ENCODE measurements at places on chromosomes 16 and 17.
A peak's percentile ranks its signal among the peaks of the same experiment; 100 is the strongest.

DNA sequence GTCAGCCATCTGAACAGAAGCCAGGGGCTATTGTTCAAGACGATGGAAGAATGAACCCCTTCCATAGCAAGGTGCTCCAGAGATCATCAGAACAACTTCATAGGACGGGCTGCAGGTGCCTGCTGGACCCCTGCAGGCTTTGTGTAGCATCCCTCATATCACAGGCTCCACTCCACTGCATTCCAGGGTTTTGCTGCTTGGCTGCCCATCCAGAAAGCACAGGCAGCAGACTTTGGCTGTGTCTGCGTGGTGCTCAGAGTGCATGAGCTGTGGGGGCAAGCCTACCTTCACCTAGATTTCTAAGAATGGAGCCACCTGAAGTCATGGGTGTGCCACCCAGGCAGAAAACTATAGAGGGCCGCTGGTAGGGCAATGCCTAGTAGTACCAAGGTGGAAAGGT, 93.9 kb upstream of the NLRP1 start:
- DNase-seq, result no peak

- DNase-seq, result no peak
Measured at GRCh38 chr16:56967733-56968132, 6.0 kb downstream of the CETP start.

DNA sequence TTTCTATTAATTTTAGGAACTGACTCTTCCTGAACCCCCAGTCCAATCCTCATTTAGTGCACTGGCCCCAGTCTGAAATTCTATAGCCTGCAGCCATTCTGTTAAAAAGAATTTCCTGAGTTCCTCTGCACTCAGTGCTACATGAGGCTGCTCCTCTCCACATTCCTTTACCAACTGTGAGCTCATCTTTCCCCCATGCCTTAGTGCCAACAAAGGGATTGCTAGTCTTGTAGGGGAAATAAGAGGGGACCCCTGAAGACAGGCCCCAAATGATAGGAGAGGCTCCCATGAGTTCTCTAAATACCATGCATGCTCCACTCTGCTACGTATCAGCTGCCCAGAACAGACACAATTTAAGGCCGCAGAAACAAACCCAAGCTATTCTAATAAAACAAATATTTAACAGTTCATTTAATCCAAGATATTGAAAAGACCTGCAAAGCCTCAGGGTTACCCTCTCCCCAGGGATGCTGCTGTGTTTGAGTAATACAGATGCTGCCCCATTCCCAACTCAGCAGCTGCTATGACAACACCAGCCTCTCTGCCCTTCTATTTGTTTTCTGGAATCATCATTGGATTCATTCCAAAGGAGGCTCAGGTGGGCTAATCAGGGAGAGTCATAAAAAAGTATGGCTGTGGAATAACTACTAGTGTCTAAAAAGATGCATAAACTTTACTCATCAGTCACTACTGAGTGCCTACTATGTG, 228.5 kb downstream of the TOX3 start:
- no peak for DNase-seq

- no peak for DNase-seq
Measured at GRCh38 chr17:17985153-17985552, 12.5 kb downstream of the DRC3 start.

GRCh38 chr16:88194397-88195268, 188.1 kb upstream of the ZNF469 start:
- DNase-seq, result no peak

DNA sequence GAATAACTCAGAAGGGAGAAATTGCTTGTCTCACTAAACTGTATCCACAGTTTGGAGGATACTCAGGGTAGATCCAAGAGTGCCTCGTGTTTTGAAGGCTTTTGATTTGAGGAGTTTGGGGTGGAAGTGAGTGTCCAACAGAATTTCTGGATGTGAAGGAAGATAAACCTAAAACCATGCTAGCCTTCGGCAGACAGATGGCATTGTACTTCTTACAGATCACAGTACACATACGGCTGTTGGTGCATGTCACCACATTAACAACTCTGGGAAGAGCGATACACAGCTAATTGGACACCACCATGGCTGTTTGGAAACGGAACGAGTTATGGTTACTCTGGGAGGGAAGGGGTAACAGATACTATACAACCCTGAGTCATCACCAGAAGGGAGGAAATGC, 420.4 kb downstream of the GRIN2A start:
- no peak for DNase-seq

DNA sequence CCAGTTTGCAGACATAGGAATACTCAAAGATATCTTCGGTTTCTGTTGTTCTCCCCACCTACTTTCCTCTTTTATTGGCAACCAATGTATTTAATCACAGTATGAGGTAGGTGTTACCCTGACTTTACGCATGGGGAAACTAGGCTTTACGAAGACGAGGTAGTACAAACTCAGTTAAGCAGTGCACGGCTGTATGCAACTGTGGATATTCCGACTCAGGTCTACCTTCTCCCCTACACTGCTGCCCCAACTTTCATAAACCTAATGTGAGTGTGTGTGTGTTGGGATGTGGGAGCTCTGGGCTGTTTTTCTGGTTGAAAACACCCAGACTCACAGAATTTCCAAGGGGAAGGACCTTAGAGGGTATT, 1.2 kb upstream of the GPT2 start:
- DNase-seq, result no peak

- no peak for DNase-seq
Measured at GRCh38 chr17:76050538-76051467, 21.5 kb downstream of the SRP68 start.

- no peak for DNase-seq
Measured at GRCh38 chr17:75326226-75326848, 37.1 kb upstream of the SLC25A19 start.

- no peak for DNase-seq
Measured at GRCh38 chr17:42679492-42680330, 1.9 kb downstream of the CCR10 start.

DNA sequence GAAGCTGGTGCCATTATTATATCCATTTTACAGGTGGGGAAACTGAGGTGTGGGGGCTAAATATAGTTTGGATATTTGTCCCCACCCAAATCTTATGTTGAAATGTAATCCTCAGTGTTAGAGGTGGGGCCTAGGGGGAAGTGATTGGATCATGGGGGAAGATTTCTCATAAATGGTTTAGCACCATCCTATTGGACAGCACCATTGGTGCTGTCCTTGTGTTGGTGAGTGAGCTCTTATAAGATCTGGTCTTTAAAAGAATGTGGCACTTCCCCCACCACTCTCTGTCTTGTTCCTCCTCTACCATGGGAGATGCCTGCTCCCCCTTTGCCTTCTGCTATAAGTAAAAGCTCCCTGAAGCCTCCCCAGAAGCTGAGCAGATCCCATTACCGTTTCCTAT, 119.8 kb upstream of the SEC14L1 start:
- DNase-seq, result no peak

- no peak for DNase-seq
Measured at GRCh38 chr16:61900482-61900881, 135.8 kb downstream of the CDH8 start.

- peak; percentile 85 for DNase-seq
Measured at GRCh38 chr17:82400830-82401229, 17.3 kb upstream of the HEXD start.

- DNase-seq, result no peak
Measured at GRCh38 chr17:72635034-72635635, 457.4 kb downstream of the SLC39A11 start.

DNA sequence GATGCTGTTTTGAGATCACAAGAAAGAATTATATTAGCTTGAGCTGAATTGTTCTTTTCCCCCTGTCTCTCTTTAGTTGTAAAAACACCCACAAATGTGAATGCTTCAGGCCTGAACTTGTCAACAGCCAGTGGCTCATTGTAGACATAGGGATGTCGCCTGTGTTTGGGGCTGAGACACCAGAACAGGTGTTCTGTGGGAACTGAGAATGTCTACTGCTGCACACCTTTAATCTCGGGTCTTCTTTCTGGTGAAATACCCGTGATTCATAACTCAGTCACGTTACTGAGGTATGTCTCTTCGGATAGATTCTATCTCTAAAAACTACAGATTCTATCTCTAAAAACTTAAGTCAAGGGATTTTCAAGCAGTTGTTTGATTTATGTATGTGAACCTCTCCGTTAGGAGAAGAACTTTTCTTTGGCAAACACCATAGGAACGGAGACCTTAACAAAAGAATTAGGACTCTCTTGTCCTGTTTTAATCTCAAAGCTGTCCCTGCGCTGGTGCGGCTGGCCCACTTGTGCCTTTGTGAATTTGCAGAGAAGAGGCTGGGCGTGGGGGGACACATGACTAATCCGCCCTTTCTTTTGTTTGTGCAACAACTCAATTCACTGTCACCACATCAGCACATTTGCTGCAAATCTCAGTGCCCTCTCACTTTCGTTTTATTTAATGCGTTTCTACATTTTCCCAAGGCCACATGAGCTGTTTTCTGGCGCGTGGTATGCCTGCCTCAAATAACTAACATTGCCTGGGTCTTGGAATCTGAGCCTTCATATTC, 643.0 kb downstream of the MAF start:
- no peak for DNase-seq

GRCh38 chr16:80163339-80163738, 377.5 kb upstream of the DYNLRB2 start:
- no peak for DNase-seq

GRCh38 chr17:62674363-62674739, 46.9 kb downstream of the MRC2 start:
- DNase-seq, result no peak

- no peak for DNase-seq
Measured at GRCh38 chr17:78946631-78947030, 21.4 kb upstream of the TIMP2 start.

GRCh38 chr17:65364438-65364837, 197.0 kb downstream of the AXIN2 start:
- DNase-seq, result no peak

GRCh38 chr17:42843358-42843934, 934 bp upstream of the AOC2 start:
- no peak for DNase-seq

DNA sequence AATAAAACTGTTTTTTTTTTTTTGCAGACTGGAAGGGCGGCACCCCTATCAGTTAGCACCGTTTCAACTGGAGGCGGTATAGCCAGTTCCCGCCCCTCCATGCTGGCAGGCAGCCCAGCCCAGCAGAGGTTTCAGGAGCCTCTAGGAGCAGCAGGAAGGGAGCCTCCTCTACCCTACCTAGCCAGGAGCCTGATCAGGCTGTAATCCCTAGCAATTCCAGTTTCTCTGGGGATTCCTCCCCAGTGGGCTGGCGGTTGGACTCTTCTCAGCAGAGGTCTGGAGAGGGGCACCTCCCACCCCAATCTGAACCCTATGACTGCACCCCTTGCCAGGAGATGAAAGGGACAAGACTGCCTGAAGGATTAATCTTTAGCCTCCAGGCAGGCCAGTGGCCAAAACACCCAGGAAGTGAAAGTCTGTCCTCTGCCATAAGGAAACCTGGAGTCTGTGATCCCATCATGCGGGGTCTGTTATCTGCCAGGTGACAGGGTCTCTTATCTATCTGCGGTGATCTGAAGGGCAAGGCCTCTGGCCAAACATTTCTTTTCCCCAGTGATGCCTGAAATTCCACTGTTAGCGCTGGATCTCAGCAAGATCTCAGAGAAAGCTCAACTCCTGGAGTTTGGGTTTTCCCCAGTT, 4.9 kb upstream of the CDH1 start:
- no peak for DNase-seq

DNA sequence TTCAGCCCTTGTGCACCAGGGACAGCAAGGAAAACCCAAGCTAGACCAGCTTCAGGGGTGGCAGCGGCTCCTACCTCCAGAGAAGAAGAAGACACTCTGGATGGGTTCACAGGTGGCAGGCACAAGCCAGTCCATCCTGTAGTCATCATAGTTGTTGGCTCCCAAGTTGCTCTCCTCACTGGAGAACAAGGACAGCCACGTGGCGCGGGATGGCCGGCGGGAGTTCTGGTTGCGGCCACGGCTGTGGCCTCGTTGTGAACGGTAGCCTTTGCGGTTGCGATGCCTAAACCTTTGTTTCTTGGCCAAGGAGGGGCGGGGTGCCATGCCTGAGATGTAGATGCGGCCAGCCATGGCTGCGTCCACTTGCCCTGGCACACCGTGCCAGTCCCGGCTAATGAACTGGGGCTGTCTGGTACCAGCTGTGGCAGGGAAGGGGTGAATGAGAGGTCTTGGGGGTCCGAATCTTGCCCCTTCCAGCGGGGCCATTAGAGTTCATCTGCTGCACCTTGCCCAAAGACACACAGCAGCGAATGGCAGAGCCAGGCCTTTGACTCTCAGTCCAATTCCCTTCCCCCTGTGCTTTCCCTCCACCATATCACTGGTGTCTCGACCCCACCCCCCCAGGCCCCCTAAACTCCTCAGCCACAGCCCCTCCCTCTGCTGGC, 2.3 kb downstream of the VTN start:
- DNase-seq, result no peak

DNA sequence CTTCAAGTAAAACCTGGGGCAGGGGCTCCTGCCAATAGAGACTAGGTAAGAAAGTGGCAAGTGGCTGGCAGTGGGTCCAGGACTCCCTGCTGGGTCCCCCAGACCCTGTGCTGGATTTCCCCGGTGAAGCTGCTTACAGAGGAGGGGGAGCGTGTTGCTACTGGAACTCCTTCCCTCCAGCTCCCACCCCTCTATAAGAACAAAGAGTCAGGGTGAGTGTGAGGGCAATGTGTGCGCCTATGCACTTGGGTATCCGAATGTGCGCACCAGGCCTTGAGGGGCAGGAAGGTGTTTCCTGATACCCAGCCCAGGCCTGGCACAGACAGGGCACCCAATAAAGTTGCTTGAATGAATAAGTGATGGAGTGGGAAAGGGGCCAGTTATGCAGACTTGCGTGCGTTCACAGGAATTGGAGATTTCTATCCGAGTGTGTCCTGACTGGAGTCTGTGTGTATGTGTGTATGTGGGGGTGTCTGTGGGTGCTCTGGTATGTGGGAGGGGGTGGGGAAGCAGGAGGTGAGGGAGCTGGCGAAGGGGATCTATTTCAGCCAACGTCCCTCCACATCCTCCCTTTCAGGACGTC, 11.7 kb downstream of the NEUROD2 start:
- no peak for DNase-seq

DNA sequence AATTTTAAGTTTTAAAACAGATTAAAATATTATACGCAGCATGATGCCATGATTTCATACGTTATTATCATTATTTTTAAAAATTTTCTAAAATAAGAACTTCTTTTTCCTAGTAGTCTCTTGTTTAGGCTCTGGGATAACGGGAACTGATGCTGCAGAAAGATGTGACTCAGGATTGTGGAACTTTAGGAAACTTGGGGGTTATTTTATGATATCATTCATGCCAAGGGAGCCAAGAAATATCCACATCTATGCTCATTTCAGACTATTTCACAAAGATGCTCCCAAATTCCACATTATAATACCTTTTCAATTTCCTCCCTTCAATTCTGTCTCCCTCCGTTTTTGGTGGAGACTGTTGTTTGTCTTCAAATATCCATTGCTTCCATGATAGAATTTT, 236.4 kb downstream of the HS3ST3A1 start:
- DNase-seq, result no peak

DNA sequence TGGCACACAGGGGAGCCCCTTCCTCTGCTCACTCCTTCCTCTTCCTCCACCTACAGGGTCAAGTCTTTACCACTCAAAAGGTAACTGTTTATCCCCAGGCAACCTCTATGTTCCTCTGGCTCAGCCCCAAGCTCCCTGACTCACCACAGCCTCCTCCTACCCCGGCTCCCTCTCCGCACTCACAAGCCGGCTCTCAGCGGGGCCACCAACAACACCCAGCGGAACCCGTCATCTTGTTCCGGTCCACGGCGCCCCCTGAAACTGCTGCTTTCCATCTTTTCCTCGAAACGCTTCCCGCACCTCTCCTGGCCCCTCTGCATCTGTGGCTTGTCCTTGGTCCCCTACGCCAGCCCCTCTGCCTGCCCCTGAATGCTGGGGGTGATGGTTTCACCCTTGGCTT, 58.4 kb downstream of the NXN start:
- DNase-seq, result no peak

- DNase-seq, result no peak
Measured at GRCh38 chr17:43936434-43936833, 5.8 kb downstream of the PPY start.

Measured in CMK (cell line).